Osteoblast (primary cell): ENCODE measurements at places on chromosomes 3 and 15.

DNA sequence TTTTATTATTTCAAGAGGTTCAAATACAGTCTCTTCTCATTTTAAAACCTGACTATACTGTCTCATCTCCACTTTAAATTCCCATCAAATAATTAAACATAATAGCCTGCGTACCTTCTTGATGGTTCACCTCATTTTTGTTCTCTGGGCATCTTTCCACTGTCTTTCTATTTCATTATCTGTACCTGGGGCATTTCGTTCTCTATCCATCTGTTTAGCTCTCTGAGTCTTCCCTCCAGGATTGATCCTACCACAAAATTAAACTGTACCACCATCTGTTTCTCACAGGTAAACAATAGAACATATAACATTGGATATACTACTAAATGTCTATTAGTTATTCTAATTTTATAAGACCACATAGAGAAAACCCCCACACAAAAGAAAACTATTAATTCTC lies 1331.4 kb downstream of the NSUN3 start:
- no peak for DNase-seq

DNA sequence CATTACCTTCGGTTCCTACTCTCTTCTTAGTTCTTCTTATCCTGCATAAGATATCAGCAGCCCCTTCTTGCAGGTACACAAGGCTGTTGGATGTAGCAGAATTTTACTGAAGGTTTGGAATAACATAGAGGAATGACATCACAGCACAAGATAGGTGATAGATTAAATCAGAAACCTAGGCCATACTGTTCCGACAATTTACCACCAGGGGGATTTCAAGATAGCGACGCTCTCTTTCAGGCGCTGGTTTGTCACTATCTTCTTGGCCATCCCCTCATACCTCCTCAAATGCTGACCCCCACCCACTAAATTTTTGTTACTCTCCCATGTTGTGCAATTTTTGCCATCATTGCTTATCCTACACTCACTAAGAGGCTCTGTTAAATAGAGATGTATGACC lies 3.5 kb downstream of the SIDT1 start:
- peak; percentile 29 for DNase-seq

- DNase-seq, result peak; percentile 76
Observed at GRCh38 chr3:90184861-90185260, 1077.4 kb downstream of the EPHA3 start.

- DNase-seq, result no peak
Observed at GRCh38 chr3:105883798-105884377, 15.1 kb upstream of the CBLB start.

GRCh38 chr3:69329892-69330291 lies 56.0 kb downstream of the FRMD4B start:
- DNase-seq, result peak; percentile 73

DNA sequence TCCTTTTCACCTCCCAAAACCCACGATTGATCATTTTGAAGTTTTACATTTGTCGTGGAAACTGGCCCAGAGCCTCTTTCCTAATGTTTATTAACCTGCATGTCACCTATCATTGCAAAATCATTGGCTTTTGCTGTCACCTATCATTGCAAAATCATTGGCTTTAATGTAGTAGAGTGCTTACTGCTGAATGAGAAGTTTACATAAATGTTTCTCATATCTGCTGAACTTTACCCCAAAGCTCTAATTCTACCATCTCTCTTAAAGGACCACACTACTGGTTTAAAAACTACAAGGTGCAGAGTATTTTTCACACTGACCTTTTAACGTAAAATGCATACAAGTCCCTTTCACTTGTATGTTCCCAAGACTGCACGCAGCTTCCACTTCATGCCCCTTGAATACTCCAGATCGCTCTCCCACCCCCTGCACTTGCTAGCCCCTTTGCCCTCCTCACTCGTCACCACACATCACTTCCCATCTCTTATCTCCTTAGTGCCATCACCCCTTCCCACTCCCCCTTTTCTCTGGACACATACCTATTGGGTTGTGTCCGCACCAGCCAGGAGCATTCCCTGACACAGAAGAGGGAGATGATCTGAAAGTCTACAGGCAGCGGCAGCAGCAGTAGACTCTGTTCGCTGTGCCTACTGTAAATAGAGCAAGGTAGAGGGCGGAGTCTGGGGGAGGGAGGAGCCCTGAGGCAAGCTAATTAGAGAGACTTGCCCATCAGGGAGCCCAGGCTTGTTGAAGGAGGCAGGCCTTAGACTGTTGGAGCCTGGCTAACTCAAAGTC lies 30.2 kb upstream of the ATOSA start:
- DNase-seq, result no peak

GRCh38 chr15:48486228-48486627 lies 155.0 kb downstream of the DUT start:
- DNase-seq, result no peak

GRCh38 chr3:54633444-54634121 lies 294.3 kb downstream of the LRTM1 start:
- no peak for DNase-seq

GRCh38 chr3:81699536-81700320 lies 61.7 kb downstream of the GBE1 start:
- DNase-seq, result no peak

- DNase-seq, result no peak
Observed at GRCh38 chr3:194766845-194767244, 81.2 kb downstream of the FAM43A start.

DNA sequence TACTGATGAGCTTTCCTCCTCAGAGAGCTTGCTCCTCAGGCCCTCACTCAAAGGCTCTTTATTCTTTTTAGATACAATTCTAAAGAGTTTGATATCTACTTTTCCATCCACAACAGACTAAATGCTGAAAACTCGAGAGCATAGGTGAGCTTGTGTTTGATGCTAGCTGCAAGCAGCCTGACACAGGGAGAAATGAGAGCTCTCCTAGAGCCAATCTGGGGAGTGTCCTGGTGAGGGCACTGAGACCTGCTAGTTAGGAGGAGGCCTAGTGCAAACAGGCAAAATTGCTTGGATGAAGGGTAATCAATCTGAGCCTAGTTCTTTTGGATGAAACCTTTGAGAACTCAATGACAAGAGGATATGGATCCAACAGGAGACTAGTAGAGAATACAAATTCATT lies 300.8 kb downstream of the ZBTB20 start:
- DNase-seq, result no peak

DNA sequence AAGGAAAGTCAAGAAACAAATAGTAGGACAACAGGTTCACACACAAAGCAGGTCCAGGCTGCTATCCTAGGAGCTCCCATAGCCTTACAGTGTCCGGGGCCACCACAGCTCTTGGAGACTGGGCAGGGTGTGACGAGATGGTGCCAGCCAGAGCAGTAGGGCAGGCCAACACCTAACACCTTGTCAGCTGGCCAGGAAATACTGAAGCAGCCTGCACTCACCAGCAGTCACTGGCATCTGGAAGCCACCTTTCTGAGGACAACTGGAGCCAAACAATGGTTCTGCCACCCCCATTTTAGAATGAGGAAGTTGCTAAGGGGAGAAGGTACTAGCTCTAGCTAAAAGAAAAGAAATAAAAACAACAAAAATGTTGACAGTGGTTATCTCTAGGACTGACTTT lies 47.2 kb downstream of the CCDC12 start:
- no peak for DNase-seq

- no peak for DNase-seq
Observed at GRCh38 chr3:113329757-113330156, 111.5 kb downstream of the CFAP44 start.

- peak; percentile 81 for DNase-seq
Observed at GRCh38 chr3:114299421-114299820, 5.6 kb downstream of the TIGIT start.

DNA sequence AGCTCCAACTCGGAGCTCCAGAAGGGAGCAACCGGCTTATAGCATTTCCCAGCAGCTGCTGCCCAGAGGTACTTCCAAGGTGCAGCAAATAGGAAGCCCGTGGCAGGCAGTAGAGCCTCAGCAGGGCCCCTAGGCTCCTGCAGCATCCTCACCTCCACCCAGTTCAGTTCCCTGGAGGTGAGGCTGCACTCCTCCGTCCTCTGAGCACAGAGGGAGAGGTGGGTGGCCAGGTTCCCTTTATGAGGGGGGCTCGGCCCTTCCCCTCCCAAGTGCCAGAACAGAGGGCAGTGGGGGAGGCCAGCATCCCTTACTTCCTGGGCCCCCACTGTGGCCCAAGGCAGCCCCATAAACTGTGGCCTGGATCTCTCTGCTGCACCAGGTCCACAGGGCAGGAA lies 150.2 kb downstream of the ATP10A start:
- peak; percentile 69 for DNase-seq

- no peak for DNase-seq
Observed at GRCh38 chr3:31449318-31449717, 83.4 kb upstream of the STT3B start.
